NCI-H2171 treated with DMSO at 0.1 percent for 48 hours (cell line): ENCODE measurements at places on chromosomes 12 and 14.

DNA sequence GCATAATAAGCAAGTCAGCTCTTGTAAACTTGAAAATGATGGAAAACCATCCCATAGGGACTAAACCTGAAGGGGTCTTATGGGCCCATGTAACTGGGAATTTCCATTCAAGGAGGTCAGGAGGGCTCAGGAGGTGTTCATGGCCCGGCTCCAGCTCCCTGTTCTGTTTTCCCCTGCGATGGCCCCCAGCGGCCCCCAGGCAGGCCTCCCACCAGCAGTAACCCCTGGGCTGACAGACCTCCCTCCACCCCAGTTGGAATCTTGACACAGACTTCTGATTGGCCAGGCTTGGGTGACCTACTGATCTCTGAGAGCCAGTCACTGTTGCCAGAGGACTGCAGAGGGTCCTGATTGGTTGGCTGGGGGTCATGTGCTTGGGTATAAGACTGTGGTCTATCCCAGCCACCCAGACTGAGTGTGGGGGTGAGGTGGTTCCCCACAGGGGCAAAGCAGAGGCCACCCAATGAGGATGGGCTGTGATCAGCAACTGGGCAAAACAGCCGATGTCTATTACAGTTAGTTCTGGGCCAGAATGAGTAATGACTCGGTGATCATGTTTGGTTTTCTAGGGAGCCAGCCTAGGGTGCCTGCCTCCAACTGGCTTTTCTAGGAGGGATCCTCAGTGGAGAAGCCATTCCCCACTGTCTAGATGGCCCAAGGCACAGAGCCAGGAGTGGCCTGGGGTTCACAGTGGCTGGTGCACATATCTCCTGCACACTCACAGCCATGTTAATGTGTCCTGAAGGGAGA is 27.0 kb downstream of the RHOF start:
- DNase-seq: peak; percentile 25

- no peak for DNase-seq
Observed at GRCh38 chr12:12379831-12380730, 23.2 kb downstream of the BORCS5 start.

GRCh38 chr14:80545935-80546854 is 334.9 kb upstream of the DIO2 start:
- DNase-seq: no peak

GRCh38 chr14:55802986-55803872 is 223.2 kb downstream of the KTN1 start:
- DNase-seq: no peak

- DNase-seq: no peak
Observed at GRCh38 chr14:59294662-59294992, 106.2 kb downstream of the DAAM1 start.

- peak; percentile 92 for DNase-seq
Observed at GRCh38 chr14:101584055-101584859, 23.0 kb downstream of the DIO3 start.

DNA sequence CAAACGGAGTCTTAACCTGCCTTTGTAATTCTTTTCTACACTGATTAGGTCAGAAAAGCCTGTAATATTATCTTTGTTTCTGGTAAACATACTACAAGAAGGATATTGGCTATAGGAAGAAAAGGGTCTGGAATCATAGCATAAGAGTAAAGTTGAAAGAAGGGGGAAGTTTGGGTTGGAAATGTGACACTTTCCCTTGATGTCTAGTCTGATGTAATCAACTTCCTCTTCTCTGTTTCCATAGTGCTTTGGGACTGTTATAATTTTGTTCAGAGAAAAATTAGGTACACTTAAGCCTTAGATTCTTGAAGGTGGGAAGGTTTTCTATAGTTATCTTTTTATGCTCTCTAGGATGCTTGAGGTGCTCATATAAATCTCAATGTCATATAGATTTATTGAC is 322.2 kb downstream of the AEBP2 start:
- DNase-seq: no peak
